NCI-H146 (cell line): ENCODE measurements at places on chromosomes 5 and 9.

GRCh38 chr5:128111818-128112448 is 28.4 kb downstream of the SLC12A2 start:
- no peak for DNase-seq

DNA sequence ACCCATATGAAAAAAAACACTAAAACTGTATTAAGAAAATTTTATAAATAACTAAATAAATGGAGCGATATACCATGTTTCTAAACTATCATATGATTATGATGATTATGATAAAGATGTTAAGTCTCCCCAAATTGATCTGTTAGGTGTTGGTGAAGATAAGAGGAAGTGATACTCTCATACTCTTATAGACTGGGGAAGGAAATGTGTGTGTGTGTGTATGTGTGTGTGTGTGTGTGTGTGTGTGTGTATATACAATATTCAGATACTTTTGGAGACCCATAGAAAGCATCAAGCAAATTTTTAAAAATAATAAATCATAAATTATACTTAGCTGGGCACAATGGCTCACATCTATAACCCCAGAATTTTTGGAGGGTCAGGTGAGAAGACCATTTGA is 62.9 kb downstream of the TMEM232 start:
- DNase-seq: no peak

DNA sequence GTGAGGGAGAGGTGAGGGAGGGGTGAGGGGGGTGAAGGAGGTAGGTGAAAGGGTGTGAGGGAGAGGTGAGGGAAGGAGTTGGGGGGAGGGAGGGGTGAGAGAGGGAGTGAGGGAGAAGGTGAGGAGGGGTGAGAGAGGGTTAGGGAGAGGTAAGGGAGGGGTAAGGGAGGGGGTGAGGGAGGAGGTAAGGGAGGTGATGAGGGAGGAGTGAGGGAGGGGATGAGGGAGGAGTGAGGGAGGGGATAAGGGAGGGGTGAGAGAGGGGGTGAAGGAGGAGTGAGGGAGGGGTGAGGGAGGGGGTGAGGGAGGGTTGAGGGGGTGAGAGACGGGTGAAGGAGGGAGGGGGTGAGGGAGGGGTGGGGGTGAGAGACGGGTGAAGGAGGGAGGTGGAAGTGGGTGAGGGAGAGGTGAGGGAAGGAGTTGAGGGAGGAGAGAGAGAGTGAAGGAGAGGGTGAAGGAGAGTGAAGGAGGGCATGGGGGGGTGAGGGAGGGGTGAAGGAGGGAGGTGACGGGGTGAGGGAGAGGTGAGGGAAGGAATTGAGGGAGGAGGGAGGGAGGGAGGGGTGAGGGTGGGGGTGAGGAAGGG is 18.5 kb downstream of the NINJ1 start:
- DNase-seq: no peak

GRCh38 chr9:21684831-21685362 is 117.5 kb upstream of the MTAP start:
- no peak for DNase-seq
